ENCODE measurements at places on chromosomes 2 and 18.
A peak's percentile ranks its signal among the peaks of the same experiment; 100 is the strongest.

DNA sequence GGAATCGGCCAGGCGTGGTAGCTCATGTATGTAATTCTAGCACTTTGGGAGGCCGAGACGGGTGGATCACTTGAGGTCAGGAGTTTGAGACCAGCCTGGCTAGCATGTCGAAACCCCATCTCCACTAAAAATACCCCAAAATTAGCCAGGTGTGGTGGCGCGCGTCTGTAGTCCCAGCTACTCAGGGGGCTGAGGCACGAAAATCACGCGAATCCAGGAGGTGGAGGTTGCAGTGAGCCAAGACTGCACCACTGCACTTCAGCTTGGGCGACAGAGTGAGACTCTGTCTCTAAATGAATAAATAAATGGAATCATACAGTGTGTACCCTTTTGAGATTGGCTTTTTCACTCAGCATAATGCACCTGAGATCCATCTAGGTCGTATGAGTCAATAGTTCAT lies 19.4 kb upstream of the TTC39C start:
- DNase-seq: no peak

- DNase-seq: no peak
Observed at GRCh38 chr2:171154348-171154747, 6.3 kb downstream of the TLK1 start.

DNA sequence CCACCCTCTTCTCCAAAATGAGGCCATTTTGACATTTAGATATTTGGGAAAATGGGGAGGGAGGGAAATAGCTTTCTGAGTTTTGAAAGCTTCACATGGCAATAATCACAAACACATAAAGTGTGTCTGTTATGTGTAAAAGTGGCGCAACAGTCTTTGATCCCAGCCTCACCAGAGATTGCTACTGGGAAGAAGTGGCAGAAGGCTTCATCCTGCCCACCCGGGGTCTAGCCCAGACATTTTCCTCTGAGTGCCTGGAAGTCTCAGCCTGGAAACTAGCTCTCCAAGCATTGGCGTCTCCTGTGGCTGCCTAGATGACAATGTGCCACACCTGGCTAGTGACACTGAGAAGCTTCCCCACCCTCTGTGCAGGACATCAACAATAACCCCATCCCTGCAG lies 1.7 kb upstream of the LBH start:
- no peak for DNase-seq

DNA sequence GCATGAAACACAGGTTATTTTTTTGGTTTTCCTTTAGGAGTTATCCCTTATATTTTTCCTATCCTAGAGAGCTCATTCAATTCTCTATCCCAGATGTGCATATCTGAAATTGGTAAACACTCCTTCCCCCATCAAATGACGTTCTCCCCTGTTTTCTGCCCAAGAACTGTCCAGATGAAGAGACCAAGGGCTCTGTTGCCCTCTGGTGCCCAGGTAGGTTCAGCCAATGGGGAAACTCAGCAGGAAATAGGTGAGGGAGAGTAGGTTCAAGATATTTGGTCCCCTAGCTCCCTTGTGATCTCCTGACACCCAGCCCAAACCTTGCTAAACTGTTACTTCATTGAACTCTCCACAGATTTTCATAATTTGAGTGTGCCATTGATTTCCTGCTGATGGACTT lies 14.1 kb upstream of the INO80C start:
- DNase-seq: no peak

DNA sequence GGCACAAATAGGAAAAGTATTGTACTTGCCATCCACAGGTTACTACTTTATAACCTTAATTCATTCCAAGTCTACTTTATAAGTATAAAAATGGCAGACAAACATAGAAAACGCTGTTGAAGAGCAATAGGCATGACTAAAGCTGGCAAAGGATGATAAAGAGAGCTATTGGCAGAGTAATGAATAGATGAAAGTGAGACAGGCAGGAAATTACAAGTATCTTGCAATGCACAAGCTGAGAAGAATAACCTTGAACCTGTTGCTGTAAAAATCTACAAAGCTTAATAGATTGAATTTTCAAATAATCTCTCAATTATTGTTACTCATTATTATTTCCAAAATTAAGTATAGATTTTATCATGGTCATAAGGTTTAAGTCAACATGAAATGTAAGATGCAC lies 8.8 kb downstream of the PELI1 start:
- DNase-seq: no peak

- no peak for DNase-seq
Observed at GRCh38 chr2:109129921-109130722, 1.1 kb downstream of the SH3RF3 start.

- DNase-seq: no peak
Observed at GRCh38 chr2:63041592-63041991, 9.0 kb upstream of the OTX1 start.

DNA sequence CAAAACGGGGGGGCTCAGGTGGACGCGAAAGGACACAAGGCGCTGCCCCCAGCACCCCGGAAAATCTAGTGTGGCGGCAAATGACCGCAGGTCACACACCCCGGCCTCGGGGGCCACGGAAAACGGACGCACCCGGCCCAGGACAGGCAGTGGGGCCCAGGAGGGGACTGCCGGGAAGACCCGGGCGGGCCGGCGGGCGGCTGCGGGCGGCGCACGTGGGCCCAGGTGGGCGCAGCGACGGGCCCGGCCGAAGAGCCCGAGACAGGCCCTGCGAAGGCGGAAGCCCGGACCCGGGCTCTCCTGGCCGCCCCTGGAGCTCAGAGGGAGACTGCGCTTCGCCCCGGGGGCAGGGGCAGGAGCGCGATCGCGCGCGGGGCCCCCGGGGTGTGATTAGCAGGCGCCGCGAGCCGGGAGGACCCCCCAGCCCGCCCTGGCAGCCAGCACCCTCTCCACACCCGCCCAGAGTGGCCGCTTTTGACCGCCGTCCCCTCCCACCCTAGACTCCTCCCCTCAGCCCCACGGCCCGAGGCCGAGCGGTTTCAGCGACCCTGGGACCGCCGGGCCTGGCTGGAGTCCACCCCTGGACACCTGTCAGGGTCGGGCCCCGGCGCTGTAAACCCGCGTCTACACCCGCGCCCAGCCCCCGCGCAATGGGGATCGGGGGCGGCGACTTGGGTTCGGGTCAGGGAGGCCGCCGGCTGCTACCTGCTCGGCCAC lies 773 bp downstream of the MBP start:
- peak; percentile 32 for DNase-seq

- DNase-seq: no peak
Observed at GRCh38 chr2:144988591-144988990, 468.7 kb upstream of the ZEB2 start.

DNA sequence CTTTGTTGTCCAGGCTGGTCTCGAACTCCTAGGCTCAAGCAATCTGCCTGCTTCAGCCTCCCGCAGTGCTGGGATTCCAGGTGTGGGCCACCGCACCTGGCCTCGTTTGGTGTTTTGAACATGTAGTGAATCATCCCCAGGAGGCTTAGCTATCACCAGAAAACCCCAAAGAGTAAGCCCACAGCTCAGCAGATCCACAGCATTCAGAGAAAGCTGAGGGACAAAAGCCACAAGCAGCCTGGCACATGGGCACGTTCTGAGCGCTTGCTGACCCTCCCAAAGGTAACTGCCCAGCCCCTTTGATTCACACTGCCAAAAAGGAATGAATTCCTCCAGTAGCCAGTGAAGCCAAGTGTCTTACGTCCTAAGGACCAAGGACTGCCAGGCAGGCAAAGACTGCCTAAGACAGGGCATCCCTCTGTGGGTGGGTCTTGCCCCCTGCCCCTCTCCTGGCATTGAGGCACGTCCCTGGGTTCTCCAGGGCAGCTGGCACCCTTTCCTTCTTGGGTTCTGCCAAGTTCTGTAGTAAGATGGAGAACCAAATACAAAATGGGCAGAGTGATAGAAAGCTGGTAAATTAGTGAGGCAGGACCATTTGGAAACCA lies 31.7 kb downstream of the MBP start:
- DNase-seq: no peak

DNA sequence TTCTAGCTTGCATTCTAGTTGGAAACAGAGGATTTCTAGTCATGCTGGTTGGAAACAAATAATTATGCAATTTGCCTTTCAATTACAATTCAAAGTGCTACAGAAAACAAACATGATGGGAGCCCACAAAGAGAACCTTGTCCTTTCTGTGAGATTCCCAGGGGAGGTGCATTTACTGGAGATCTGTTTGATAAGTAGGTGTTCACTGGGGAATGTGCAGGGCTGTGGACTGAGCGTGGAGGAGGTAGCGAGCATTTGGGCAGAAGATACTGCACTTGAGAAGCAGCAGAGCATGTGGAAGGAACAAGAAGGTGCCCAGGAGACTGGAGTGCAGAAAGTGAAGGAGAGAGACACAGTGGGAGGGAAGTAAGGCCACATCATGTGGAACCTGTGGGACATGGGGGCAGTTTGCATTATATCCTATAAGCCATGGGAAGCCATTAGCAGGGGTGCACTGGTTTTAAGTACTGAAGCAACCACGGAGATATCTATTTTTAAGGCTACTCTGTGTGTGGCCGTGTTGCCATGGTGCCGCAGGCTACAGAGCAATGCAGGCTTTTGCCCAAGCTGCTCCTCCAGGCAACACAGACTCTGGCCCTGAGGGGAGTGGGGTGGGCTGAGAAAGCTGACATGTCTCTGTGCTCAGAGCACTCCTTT lies 154.0 kb downstream of the ANTXR1 start:
- no peak for DNase-seq

- DNase-seq: no peak
Observed at GRCh38 chr2:40184551-40184950, 267.3 kb downstream of the SLC8A1 start.

GRCh38 chr2:163401481-163401880 lies 334.3 kb downstream of the FIGN start:
- no peak for DNase-seq

DNA sequence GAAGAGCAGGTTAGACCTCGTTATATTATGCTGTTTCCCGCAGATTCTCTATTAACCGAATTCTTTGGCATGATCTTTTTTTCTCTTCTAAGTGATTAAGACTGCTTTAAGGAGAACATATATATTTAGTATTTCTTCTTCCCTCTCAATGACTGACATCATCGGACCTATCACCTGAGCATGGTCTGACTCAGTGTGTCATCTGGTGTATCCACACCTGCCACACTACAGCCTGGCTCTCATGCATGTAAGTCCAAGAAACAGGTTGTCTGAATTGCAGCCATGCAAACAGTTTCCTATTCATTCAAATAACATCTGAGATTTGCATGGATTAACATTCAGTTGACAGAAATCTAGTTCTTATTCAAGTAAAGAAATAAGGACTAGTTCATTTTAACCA lies 55.1 kb upstream of the CWC22 start:
- no peak for DNase-seq
